Cardiac fibroblast (primary cell): ENCODE measurements at places on chromosomes 5 and 9.
A peak's percentile ranks its signal among the peaks of the same experiment; 100 is the strongest.

DNA sequence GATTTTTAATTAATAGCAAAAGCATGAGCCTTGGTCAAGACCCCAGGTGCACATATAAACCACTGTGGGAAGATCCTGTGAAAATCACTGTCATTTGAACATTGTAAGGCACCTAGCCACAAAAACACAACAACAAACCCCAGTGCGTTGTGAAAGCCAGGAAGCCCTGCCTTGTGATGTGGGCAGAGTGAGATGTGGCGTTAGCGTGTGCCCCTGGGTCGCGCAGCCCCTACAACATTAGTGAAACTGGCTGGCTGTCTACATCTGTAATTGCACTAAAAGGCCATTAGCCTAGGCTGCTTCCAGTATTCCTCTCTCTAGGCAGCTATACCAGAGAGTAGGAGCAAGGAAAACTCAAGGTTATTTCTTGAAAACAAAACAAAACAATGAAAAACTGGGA, 21.1 kb upstream of the PDZD2 start:
- DNase-seq, result no peak

- DNase-seq, result no peak
Measured at GRCh38 chr9:127878001-127878651, 651 bp upstream of the AK1 start.

- peak; percentile 96 for DNase-seq
Measured at GRCh38 chr5:57494104-57495098, 11.8 kb upstream of the ACTBL2 start.

DNA sequence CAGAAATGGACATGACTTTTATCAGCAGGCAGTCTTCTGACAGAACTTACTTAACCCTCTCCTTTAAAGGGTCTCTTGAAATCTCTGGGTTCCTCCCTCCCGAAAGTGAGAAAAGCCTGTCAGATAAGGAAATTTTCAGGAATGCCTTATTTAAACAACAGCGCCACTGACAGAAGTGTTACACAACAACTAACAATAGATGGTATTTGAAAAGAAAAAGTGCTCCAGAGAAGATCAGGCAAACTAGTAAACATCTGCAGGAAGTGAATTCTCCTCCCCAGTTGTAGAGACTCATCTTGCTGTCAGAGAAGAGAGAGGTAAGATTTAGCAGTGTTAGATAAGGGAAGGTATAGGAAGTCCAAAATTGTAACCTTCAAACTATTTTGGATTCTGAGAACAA, 107.2 kb upstream of the NFIL3 start:
- peak; percentile 35 for DNase-seq

DNA sequence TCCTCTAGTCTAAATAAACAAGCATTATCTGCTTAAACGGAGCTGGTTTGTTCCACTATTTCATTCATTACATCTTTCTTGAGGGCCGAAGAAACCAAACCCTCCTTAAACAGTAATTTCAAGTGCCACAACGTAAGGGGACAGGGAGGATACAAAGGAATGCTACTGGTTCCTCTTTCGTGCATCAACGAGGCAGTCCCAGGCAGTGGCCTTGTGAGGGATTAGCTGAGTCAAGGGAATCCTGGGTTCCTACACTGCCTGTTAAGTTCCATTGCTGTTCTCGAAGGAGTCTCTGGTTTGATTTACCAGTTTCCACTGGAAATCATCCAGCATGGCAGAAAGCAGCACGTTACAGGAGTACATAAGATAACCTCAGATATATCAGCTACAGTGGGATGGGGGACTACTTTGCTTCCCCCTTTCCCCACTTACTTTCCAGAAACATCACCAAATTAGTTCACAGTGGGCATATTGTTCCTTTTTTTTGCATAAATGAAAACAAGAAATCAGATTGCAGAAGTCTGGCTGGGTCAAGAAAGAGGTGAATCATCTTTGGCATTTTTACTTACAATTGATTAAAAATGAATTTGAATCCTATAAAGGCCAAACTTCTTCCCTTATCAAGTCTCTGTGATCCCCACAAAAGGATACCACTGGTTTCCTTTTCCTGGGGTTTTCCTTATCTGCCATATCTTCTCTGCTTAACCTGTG, 2.5 kb upstream of the RANBP3L start:
- no peak for DNase-seq
